Stimulated activated CD4-positive, alpha-beta T cell treated with anti-CD3 and anti-CD28 coated beads, TNF-alpha, amount 100 ng/mL, for 4 hours (primary cell): ENCODE measurements at places on chromosomes 4 and X.

DNA sequence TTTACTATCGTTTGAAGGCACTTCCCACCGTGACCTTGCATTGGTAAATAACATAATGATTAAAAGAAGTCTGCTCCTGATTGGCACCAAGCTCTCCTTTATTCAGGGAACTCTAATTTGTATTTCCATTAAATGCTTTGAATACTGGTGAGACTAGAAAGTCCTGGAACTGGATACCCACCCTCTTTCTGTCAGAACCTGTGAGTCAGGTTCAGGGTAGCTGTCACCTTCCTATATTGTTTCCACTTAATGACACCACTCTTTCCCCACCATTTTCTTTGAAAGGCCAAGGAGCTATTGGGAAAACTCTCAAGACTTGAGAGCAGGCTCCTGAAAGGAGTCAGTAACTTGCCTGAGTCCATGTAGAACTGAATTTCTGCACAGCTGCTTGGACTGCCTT lies 55.9 kb upstream of the RASSF6 start:
- DNase-seq, result no peak

GRCh38 chr4:86564795-86565194 lies 29.3 kb upstream of the PTPN13 start:
- DNase-seq, result no peak

DNA sequence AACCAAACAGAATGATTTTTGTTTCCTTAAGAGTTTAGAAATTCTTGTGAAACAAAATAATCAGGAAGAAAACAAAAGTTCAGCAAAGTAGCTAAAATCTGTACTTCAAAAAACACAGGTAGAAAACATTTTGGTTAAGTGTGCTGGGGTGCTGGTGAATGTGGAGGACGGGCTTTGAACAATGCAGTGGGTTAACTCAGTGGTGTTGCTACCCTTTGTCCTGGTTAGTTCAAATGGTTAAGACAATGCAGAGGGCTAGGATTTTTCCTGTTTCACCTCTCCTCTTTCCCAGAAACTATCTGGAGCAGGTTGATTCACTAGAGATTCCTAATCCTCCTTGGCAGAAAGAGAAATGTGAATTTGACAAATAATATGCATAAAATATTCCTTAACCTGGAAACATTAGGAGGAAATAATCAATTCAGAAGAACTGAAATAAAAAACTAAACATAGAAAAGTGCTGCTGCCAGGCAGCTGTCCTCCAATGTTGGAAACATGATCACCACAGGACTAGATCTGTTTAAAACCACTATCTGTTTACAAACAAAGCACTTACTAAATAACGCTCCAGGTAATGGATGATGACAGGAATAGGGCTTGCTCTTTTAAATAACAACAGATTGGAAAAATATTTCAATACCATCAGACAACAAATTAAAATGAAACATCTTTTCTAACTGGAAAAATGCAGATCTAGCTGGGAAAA lies 148.9 kb downstream of the MAML3 start:
- DNase-seq, result no peak

GRCh38 chr4:91298156-91298700 lies 1005.5 kb upstream of the GRID2 start:
- no peak for DNase-seq

DNA sequence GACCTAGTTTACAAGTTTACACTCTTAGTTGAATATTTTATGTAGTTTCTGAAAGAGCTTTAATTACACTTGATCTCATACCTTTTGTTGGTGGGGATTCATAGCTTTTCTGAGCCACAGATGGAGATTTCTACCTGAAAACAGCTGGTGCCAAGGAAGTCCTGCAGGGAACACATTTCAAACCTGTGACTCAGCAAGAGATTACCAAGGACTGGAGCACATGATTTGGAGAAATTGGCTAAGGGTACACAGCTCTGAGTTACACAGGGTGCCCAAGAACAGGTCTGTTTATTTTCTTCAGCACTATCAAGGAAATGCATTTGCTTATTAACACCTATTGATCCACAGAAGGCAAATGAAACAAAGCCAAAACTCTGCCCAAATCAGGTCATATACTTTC lies 691.5 kb downstream of the KCTD8 start:
- no peak for DNase-seq

GRCh38 chr4:142719854-142720541 lies 126.1 kb downstream of the INPP4B start:
- DNase-seq, result no peak

DNA sequence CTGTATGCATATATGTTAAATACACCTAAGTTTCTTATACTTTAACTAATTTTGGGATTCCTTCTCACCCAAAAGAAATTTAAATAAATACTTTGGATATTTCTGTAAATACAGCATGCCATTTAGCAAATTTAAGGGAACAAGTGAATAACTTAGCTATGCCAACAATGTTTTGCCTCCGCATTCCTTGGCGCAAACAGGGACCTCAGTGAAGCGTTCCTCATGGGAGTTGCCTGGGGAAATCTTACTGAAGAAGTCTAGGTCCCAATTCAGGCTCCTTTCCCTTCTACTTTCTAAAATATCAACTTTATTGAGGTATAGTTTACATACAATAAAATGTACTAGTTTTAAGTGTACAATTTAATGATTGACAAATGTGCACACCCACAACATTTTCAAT lies 25.0 kb downstream of the COL4A5 start:
- no peak for DNase-seq

DNA sequence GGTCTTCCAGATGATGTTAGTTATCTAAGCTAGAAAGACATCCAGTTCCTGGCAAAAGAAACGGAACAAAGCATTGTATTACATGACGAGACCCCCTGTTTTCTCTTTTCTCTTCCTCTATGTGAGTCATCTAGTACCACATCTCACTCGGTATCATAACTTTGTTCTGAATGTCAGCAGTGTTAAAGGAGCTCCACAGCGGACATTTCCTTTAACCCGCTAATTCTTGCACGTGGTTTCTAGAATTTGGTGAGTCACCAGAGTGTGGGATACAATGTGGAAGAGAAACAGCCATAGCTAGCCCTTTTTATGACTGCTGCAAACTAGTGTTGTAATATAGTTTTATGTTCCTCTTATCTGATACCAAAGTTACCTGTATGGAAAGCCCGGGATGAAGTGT lies 243.7 kb downstream of the TENM3 start:
- DNase-seq, result no peak

DNA sequence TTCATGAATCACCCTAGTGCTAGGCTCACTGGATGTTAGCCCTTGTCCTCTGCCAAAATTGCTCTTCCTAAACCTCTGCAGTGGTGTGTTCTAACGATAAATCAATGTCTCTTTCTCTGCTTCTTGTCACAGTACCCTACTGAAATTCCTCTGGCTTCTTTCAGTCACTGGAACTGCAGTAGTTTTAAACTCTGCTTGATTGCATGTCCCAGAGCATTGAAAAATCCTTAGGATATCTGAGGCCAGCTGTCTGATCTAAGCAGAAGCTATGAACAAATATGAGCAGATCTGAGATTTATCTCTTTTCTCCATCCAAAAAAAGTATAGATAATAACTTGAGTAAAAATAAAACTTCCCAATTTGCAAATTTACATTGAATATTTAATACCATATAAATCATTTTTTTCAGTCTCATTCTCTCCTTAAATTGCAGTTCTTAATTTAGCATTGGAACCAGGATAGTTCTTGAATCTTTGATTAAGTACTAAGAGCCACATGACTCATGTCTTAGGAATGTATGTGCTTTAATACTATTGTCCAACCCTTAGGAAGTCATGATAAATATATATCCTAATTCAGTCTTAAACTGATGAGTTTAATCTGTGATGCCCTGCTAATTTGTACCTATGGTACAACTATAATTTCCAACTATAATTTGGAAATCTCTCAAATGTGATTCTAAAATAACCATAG lies 169.7 kb downstream of the PDHA2 start:
- no peak for DNase-seq

DNA sequence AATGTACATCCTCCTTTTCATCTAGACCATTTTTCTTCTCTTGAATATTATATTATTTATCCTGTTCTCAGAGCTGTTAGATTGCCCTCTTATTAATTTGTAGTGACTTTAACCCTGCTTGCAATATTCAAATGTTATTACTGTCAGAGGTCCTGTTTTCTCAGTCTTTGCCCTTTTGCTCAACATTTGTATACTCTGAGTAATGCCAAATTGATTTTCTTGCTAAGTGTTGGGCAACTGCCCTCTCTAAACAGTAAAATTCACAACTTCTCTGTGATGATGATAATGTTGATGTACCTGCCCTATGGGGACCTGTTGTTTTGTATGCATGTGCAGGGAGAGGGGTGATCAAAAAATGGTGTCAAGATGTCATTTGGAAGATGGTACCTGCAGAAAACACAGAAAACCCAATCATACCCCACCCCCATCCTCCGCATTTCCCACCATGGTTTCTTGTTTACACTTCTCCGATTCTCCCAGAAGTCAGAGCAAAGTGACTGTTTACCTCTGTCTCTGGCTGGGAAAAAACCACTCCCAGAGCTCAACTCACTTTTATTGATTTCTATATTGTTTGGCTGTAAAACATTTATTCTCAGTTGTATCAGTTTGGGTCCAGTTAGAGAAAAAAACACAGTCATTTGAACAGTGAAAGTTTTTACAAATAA lies 694.0 kb downstream of the IL1RAPL1 start:
- no peak for DNase-seq

DNA sequence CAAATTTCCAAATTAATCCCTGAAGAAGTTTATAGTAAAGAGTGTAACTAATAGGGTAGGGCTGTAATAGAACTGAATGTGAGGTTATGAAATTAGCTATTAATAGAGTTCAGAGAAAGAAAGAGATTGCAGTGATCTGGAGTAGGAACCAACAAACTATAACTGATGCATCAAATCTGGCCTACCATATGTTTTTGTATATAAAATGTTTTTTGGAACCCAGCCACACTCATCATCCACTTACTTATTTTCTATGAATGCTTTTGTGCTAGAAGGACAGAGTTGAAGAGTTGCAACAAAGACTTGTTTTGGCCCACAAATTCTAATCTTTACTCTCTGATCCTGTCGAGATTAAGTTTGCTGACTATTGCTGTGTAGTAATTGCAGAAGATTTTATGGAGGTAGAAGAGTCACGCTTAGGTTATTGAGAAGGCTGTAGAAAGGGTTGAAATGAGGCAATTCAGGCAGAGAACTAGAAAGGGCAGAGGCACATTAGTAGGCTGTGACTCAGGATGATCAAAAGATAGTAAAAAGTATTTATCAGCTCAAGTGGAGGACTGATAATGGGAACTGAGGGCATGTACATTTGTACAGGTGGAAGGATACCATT lies 298.7 kb upstream of the EMCN start:
- DNase-seq, result no peak

GRCh38 chr4:165096776-165097175 lies 15.9 kb downstream of the TMEM192 start:
- DNase-seq, result no peak

DNA sequence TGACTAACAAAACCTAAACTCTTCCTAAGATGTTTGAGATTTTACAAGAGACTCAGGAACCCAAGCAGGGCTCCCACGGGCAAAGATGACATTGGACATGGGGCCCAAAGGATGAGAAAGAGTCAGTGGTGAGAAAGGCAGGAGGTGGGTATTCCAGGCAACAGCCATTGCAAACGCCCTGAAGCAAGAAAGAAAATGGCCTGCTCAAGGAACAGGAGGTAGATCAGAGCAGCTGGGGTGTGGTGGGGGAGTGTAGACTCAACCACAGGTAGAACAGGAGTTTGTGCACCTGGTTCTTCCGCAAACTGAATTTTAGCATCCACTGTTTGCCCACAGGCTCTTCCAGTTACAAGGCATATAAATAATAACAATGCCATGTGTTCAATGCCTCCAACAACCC lies 3.3 kb downstream of the PPP2R2C start:
- no peak for DNase-seq

DNA sequence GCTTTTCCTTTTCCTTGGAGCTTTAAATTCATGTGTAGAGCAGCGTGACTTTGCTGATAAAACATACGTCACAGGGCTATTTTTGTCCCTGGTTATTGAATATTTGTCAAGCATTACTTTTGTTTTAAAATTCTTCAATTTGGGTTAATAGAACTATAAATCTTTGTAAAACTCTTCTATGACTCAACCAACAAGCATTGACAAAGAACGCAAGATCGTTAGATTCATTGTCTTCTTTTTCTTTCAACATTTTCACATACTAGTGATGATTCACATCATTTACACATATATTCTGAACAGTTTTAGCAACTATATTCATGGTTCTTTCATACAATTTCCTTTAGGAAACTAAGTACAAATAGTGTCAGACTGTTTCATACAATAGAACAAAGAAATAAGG lies 72.0 kb upstream of the GPM6A start:
- no peak for DNase-seq

- DNase-seq, result no peak
These were observed 195.9 kb downstream of the CHM start for GRCh38 chrX:85851418-85851817.

DNA sequence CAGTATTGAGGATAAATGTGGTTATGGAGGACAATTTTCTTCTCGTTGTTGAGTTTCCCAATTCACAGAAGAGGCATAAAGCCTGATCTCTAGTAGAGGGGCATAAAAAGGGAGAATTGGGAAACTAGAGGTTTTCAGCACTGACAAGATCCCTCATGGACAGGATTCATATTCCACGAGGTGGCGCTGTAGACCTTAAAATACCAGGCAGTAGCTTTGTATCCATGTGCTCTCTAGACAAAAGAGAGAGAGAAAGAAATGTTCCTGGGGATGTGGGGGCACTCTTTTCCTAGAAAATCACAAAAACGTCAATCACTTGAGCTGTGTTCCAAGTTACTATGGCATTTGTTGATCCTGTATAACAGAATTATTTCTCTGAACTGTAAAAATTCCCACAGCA lies 128.3 kb downstream of the MAGEE1 start:
- no peak for DNase-seq

GRCh38 chr4:124167602-124168001 lies 544.9 kb downstream of the ANKRD50 start:
- DNase-seq, result no peak

GRCh38 chrX:1359477-1359873 lies 22.9 kb downstream of the IL3RA start:
- no peak for DNase-seq

GRCh38 chrX:112734290-112734689 lies 54.6 kb upstream of the LHFPL1 start:
- DNase-seq, result no peak

- peak; percentile 3 for DNase-seq
These were observed 37.4 kb upstream of the SMIM10L2A start for GRCh38 chrX:135384161-135384836.

DNA sequence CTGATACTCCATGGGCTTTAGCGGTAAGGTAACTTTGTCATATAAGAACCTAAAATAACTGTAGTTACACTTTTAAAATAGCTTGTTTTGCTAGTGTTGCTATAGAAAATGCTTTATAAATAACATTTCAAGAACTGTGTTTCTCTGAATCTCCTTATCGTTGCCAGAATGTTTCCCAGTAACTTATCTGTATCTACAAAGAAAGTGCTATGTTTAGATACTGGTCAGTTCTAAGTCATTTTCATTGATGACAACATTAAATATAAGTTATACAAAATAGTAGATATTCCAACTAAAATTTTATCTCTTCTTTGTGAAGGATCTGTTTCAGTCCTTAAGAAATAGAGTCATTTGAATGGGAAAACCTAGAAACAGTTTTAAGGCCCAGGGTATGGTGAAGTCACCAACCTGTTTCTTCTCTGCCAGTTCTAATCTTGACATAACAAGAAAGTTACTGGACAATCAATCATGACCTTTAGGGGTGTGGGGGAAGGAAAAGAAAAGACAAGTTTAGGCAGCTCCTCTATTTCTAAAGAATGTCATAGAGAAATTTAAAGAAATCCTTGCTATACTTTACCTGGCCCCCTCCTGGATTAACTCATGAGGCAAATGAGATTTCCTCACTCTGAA lies 425.9 kb downstream of the RPA4 start:
- no peak for DNase-seq
